Activated gamma-delta T cell (primary cell): ENCODE measurements at places on chromosomes 6 and 20.

DNA sequence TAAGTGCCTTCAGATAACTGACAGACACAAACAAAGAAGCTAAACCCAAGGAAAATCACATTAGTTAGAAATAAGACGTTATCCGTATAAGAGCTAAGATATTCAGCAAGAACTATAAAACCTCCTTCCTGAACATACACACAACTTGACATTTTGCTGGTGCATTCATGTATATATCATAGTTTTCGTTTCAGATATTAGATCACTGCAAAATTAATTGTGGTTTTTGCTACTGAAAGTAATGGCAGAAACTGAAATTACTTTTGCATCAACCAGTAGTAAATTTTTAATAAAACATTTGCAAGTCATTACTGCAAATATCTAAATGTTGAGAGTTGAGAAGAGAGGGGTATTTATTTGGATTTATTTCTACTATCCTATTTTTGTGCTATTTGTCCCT, 26.1 kb upstream of the KCNQ5 start:
- DNase-seq: no peak

DNA sequence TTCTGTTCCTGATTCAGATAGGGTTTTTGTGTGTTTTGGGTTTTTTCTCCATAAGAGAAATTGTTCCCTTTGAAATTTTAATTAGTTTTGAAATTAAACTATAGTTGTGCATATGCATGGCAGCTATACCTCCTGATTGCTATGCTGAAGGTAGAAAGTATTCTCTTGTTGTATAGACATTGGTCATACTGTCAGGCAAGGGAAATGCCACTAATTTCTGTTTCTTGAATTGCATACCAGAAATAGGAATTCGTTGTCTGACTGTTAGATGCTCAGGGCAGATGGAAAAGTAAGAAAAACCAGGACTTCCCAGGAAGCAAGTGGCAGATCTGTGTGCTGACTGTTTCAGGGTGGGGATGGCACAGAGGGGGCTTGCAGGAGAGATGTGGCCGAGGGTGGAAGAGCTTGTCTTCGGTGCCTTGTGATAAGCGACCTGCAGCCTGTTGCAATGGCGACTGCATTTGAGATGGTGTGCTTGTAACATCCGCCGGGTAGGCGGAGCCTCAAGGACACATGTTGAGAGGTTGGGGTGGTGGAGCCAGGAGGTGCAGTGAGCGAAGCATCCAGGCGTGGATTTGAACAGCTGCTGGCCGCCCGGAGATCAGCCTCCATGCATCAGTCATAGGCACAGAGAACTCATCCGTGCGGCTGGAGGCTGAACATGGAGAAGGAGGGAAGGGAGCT, 42.8 kb downstream of the RREB1 start:
- no peak for DNase-seq

- no peak for DNase-seq
Measured at GRCh38 chr20:36225666-36226065, 10.6 kb upstream of the AAR2 start.

DNA sequence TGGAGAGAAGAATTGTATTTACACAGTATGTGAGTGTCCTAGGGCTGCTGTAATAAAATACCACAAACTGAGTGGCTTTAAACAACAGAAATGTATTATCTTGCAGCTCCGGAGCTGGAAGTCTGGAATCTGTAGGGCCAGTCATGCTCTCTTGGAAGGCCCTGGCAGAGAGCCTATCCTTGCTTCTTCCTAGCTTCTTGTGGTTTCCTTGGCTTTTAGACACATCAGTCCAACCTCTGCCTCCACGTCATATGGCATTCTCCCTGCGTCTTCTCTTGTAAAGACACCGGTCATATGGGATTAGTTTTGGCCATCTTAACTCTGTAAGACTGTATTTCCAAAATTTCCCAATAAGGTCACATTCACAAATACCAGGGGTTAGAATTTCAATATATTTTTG, 10.8 kb downstream of the FNDC1 start:
- DNase-seq: no peak

- no peak for DNase-seq
Measured at GRCh38 chr6:5191722-5192121, 69.0 kb downstream of the LYRM4 start.
